ENCODE measurements at places on chromosomes 7 and 10. TPM values are rescaled to one million over a fixed set of nuclear protein-coding genes. Genes with fewer than 3 reads are reported as not detected.

The ACTR3C gene
- total RNA-seq, result 11.6 TPM

The EVX1 gene
- not detected for total RNA-seq

The GCK gene
- 0.21 TPM for total RNA-seq

The TMEM184A gene
- total RNA-seq, result 8.2 TPM

The LRRTM3 gene
- total RNA-seq, result not detected

The PIK3CG gene
- under 0.01 TPM for total RNA-seq

The ALOX5 gene
- 4.8 TPM for total RNA-seq

The KIAA1217 gene
- 7.7 TPM for total RNA-seq

The C7orf57 gene
- 0.21 TPM for total RNA-seq

The HOXA11 gene
- total RNA-seq, result not detected

The TRIL gene
- total RNA-seq, result not detected

The BUD31 gene
- 108 TPM for total RNA-seq

The ADAM8 gene
- total RNA-seq, result 17.5 TPM

The FANK1 gene
- total RNA-seq, result 1.7 TPM

The OR6B1 gene
- not detected for total RNA-seq
